ENCODE measurements at places on chromosomes 3 and 15.

- no peak for DNase-seq
Measured at GRCh38 chr3:157360044-157360443, 76.6 kb upstream of the PTX3 start.

DNA sequence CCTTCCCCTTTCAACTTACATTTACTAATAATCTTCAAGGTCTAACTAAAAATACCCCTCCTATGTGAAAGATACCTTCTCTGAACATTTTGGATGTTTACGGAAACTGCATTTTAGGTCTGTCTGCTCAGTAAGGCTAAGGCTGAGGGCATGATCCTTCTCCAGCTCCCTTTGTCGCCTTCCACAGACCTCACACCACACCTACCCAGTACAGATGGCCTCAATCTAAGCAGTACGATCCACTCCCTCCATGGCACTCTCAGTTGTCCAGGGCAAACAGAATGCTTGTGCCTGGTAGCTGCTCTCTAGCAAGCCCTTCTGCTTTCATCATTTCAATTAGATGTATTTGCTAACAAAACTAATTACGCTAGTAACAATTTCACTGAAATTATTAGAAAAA, 178.3 kb downstream of the CNTN3 start:
- DNase-seq = no peak

GRCh38 chr3:177883957-177884356, 652.3 kb upstream of the KCNMB2 start:
- no peak for DNase-seq

- DNase-seq = no peak
Measured at GRCh38 chr3:197244751-197245150, 53.7 kb downstream of the DLG1 start.

- DNase-seq = no peak
Measured at GRCh38 chr15:101411085-101411484, 78.4 kb downstream of the PCSK6 start.

GRCh38 chr3:51557993-51558392, 19.5 kb downstream of the RAD54L2 start:
- no peak for DNase-seq

DNA sequence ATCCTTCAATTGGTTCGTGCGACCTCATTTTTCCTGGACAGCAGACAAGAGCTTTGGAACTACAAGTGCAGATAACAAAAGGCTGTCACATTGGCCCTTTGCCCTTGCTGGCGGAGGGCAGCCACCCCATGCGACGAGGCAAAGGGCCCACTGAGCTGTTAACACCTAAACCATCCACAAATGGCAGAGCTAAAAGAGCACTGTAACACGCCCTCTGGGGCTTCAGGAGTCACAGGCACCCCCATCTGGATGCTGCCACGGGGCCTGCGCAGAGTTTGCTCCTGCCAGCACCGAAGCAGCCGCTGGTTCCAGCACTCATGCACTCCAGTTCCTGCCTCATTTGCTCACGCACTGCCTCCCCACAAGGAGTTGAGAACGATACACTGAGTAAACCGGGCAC, 524.9 kb downstream of the ZNF385D start:
- DNase-seq = no peak

GRCh38 chr3:41163006-41163405, 36.3 kb upstream of the CTNNB1 start:
- no peak for DNase-seq

DNA sequence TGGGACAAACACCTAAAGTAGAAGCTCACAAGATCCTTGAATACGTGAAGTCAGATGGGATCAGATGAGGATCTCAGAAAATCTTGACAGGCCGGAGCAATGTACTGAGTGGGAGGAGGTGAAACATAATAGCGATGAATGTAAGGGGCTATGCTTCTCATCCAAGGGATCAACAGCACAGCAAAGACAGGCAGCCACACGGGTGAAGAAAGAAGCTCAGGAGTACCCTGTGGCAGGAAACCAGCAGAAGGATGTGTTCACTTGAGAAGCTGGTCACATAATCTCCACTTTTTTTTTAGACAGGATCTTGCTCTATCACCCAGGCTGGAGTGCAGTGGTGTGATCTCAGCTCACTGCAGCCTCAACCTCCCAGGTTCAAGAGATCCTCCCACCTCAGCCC, 92.4 kb downstream of the MEGF11 start:
- DNase-seq = no peak

- DNase-seq = no peak
Measured at GRCh38 chr3:37624276-37624675, 237.4 kb upstream of the CTDSPL start.

DNA sequence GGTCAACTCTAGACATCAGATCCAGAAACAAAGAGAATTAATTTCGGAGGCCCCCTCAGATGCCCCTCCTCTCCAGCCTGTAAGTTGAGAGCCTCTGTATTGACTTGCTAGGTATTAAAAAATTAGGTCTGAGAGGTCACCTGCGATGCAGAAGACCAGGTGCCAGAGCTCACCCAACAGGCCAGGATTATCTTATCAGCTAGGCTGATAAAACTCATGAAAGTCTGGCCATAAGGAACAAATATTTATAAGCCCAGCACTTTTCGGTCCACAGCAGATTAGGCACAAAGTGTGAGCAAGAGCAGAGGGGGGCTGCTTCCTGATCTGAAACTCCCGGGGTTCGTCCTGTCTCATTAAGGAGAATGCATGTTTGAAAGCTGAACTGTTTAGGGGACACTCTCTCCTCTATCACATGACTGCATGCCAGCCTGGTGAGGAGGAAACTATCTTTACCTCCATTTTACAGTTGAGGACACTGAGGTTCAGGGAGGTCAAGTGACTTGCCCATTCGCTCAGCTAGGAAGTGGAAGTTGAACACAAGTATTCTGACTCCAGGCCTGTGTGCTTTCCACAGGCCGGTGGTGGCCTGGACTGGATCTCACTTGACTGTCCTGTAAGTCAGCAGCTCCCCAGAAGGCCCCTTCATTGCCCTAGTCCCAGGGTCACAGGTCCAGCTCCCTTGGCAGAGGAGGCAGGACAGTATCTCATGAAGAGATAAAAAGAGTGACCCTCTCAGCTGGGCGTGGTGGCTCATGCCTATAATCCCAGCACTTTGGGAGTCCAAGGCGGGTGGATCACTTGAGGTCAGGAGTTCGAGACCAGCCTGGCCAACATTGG, 39.6 kb upstream of the MAGEF1 start:
- no peak for DNase-seq

DNA sequence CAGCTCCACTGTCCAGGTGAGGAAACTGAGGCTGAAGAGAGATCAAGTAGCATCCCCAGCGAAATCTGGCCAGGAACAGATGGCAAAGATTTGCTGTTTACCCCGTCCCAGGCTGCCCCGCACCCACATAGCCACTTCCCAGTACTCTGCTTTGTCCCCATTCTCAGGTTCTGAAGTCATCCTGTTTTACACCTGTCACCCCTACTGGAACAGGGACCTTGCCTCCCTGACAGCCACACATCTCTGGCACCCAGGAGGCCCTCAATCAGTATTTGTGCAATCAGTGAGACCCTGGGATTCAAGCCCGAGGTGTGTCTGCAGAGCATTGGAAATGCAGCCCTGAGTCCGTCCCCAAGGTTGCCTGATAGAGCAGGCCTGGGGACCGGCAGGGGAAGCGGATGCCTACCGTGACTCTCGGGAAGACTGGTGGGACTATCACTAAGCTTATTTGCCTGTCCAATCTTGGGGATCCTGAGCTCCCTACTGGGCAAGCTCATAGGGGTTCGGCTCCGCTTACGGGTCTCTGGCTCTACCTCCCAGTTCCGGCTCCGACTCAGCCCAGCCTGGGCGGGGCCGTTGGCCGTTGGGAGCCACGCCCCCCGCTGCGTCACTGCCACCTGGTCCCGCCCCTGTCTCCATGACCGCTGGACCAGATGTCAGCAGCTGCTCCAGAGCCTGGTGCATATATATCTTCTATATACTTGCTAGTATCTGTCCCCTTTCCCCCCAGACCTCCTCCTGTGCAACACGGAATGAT, 17.5 kb upstream of the FANCD2 start:
- peak; percentile 65 for DNase-seq

GRCh38 chr3:16072420-16073110, 101.9 kb upstream of the GALNT15 start:
- DNase-seq = no peak

GRCh38 chr3:188008582-188009213, 145.3 kb upstream of the LPP start:
- DNase-seq = no peak

GRCh38 chr3:39000008-39000450, 51.7 kb downstream of the SCN11A start:
- DNase-seq = no peak

DNA sequence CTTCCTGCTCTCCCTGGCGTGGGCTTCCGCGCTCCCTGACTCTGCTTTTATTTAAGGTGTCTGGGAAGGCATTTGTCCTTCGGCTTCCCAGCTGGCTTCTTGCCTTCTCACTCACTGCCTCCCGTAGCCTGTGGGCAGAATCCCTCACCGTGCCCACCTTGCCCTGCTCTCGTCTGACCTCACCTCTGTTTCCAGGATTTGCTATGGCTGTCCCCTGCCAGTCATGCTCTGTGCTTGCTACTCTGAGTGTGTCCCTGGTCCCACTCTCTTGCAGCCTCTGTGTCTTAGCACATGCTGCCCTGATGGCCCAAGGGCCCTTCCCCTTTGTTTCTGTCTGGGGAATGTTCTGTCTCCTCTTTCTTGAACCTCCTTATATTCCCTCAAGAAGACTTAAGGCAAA, 26.2 kb downstream of the LPP start:
- no peak for DNase-seq

DNA sequence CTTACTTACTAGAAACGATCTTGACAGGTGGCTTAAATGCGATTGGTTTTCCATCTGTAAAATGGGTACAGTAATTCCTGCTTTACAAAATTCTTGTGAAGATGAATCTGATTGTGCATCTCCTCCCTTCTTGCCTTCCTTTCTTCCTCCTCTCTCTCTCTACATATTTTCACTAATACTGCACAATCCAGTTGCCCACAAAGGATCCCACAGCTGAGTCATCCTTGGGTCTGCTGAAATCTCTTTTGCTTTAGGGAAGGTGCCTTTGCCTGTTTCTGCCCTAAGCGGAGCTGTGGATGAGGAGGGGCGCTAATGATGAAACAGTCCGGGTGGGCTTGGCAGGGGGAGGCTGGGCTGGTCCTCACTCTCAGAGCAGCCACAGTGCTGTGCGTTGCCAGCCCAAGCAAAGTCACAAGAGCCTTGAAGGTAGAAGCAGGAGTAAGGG, 46.1 kb downstream of the AMOTL2 start:
- no peak for DNase-seq

DNA sequence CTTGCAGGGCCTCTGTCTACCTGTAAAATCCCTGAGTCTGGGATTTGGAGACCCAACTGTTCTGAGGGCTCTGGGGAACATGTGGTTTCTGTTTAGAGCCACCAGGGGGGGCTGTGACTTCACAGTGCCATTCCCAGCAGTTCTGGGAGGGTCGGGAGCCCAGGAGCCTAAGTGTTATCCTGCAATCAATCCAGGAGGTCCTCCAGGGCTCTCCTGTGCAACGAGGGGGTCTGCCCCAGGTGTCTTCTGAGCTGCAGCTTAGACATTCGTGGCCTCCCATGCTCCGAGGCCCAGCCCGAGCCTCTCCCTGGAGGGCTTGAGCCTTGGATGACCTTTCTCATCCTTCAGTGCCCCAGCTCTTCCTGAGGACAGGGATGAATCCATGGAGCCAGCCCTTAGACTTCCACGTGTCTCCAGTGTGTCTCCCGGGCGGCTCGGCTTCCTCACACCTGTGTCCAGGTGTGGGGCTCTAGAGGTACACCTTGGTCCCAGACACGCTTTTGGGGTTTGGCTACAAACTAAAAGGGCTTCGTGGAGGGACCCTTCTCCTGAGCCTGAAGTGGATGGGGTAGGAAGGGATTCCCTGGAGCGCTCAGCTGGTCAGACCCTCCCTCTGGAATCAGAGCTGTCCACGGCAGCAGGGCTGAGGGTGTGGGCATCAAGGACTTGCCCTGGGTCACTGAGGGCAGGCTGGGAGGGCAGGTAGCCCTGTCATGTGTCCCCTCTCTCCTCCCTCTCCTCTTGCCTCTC, 20.3 kb upstream of the ABTB1 start:
- no peak for DNase-seq

DNA sequence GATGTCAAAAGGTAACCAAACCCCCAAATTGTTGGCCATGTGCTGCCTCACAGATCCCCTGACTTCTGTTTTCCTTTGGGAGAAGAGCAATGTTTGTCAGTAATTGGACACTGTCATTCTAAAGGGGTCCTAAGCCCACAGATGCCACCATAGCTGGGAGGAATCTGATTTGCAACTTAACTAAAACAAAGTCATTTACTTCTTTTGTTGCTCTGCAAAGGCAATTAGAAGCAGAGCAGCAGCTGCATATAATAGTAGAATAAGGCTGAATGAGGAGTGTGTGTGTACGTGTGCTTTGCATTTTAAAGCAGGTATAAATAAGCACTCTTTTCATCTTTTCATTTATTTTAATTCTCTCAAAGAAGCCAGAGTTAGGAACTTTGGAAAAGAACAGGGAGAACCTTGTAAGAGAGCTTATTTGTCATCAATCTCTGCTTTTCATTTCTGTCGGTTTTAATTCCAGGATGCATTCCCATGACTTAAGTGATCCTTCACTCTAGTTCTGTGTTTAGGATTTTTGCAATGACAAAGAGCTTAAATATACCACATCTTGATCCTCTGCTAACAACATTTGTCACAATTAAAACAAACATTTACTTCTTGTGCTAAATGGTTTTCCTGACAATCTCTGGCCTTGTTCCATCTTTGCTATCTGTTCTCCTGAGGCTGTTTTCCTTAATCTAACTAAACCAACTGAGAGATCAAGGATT, 530.2 kb upstream of the CBLB start:
- no peak for DNase-seq

GRCh38 chr3:192409838-192410683, 317.3 kb downstream of the FGF12 start:
- no peak for DNase-seq

DNA sequence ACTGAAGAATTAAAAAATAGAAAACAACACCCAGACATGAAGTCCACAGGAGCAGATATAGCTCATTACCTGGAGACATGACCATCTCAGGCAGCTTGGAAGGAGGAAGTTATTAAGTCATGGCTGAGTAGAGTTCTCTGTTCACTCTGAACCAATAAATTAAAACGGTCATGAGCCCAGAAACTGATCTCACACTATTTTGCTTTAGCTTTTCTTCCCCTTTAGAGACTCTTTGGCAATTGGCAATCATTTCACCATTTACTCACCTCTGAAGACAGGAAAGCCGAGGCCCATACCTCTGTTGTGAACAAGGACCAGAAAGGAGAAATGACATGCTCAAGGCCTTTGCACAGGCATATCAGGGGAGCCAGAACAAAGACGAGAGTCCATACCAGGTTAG, 26.6 kb downstream of the CLDN18 start:
- no peak for DNase-seq

GRCh38 chr3:186567072-186567921, at the start of gene TBCCD1:
Gene TBCCD1, minus strand, starts transcription at chr3:186567339. Its CDS starts 3,010 bp downstream, at chr3:186564329.
- peak; percentile 85 for DNase-seq

GRCh38 chr15:87739081-87739480, 517.5 kb downstream of the NTRK3 start:
- no peak for DNase-seq
